Muscle of arm (tissue), 14 donors: ENCODE measurements at places on chromosomes 4 and X.

- DNase-seq, result no peak
Measured at GRCh38 chrX:24387724-24388123, 27.3 kb downstream of the SUPT20HL1 start.

- DNase-seq, result no peak
Measured at GRCh38 chr4:42641161-42641560, 15.7 kb downstream of the ATP8A1 start.

DNA sequence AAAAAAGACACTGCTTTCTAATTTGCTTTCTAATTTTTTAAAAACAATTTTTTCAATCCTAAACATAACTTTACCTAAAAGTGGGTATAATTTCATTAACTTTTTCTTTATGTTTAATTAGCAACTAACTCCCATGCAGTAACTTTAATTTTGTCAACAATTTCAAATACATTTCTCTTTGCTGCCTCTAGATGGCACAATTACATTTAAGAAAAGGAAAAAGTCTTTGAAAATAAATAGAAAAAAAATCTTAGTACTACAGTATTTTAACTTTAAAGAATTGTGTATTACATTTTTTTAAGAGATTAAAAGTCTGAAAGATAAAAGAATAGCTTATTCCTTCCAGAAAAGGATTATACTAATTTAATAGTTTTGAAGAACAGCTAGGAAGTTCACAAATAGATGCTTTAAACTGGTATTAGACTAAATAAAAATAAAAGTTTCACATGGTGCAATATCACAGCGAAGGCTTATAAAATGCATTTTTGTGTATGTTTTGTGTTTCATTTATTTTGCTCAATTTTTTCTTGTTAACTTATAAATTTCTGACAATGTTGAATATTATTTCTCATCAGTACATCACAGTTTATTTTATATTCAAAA lies 105.1 kb downstream of the ADGRA3 start:
- no peak for DNase-seq

- DNase-seq, result no peak
Measured at GRCh38 chrX:56762220-56762619, 33.2 kb downstream of the NBDY start.

DNA sequence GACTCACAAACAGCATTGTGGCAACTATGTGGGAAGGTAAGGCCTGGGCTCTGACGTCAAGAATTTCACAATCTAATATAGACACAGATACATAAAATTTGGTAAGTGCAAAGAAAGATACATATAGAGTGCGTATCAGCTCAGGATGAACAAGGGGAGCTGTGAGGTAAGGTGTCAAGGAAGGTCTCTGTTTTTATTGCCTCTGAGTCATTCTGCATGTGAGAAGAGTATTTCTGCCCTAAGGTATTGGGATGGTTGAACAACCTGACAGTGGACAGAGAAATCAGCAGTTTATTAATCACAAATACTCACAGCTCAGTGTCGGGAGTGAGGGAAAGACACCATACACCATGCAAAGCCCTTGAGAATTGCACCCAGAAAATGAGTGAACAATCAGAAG lies 89.8 kb downstream of the COMMD8 start:
- DNase-seq, result no peak

DNA sequence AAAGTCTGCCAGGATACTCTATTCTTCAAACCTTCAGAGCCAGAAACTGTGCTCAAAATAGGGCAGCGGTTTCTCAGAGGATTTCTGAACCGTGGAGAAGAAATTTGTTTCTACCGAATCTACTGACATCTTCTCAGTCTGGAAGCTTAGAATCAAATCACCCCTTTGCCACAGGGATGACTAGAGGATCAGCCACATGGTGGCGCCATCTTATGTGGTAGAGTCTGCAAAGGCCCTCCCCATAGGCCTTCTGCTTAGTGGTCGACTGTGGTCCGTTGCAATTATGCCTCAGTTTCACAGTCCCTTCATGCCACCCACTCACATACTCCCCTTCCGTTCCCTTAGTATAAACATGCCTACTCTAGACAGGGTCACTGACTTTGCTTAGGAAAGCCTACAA lies 680.7 kb upstream of the SPANXN1 start:
- DNase-seq, result no peak

- DNase-seq, result no peak
Measured at GRCh38 chr4:57363346-57363745, 253.2 kb upstream of the IGFBP7 start.
